Activated CD8-positive, alpha-beta T cell treated with anti-CD3 and anti-CD28 coated beads, Interleukin-2, amount 10 ng/mL, durations not matched to agents 7 days and 5 days (primary cell): ENCODE measurements at places on chromosomes 11 and 22. TPM values are rescaled to one million over a fixed set of nuclear protein-coding genes. Genes with fewer than 3 reads are reported as not detected.

MMP8 gene
- total RNA-seq: not detected

ACTN3 gene
- total RNA-seq: not detected

IGSF9B gene
- 118 TPM for total RNA-seq

EHF gene
- not detected for total RNA-seq

KCNK7 gene
- 0.99 TPM for total RNA-seq

TMA7B gene
- 8.7 TPM for total RNA-seq

TAF1D gene
- total RNA-seq: 161 TPM

MS4A6A gene
- total RNA-seq: not detected

CDC45 gene
- 94.3 TPM for total RNA-seq
